Activated T-cell treated with anti-CD3 and anti-CD28 coated beads for 4 hours (primary cell): ENCODE measurements at places on chromosomes 12 and 14.

DNA sequence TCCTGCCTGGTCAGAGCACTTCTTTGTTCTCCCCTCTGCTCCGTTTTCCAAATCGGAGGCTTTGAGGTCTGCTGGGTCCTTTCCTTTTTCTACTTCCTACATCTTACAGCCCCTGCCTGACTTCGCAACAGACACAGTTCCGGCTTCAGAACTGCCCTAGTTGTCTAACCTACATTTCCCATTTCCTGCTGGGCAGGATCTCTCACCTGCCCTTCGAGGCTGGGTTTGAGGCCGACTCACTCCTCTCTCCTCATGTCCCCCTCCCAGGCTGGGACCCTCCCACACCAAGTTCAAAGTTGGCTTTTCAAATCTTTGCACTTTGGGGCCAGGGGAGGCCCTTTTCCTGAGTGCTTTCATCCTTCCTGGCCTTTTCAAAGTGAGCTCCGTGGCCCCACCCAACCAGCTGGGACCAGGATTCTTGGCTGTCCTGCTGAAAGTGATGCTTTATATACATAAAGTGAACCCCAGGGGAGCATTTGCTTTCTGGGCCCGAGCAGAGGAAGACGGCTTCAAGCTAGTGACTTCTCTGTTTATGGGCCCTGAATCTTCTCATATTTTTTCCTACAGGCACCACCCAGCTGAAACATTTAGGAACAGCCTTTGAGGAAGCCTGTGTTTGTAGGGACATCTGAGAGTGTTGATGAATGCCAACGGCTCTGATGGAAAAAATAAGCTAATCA, 281.0 kb upstream of the CRY1 start:
- no peak for DNase-seq

- DNase-seq, result no peak
Measured at GRCh38 chr12:106135075-106135474, 3.7 kb downstream of the NUAK1 start.

DNA sequence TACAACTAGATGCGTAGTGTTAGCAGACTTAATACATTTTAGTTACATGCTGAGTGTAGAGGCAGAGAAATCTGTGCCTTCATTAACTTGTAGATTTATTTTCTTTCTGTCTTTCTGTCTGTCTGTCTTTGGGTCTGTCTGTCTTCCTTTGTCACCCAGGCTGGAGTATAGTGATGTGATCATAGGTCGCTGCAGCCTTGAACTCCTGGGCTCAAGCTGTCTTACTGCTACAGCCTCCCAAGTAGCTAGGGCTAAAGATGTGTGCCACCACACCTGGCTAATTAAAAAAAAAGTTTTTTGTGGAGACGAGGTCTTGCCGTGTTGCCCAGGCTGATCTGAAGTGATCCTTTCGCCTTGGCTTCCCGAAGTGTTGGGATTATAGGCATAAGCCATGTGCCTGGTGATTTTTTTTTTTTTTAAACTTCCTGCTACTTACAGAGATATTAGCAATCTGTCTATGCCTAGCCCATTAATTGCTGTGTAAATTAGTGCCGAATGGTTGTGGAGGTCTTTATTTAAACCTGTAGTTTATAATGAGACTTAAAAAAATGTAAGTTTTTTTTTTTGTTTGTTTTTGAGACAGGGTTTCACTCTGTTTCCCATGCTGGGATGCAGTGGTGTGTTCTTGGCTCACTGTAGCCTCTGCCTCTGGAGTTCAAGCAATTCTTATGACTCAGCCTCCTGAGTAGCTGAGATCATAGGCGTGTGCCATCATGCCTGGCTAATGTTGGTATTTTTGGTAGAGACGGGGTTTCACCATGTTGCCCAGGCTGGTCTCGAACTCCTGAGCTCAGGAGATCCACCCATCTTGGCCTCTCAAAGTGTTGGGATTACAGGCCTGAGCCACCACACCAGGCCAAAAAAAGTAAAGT, 22.8 kb downstream of the ERC1 start:
- no peak for DNase-seq

DNA sequence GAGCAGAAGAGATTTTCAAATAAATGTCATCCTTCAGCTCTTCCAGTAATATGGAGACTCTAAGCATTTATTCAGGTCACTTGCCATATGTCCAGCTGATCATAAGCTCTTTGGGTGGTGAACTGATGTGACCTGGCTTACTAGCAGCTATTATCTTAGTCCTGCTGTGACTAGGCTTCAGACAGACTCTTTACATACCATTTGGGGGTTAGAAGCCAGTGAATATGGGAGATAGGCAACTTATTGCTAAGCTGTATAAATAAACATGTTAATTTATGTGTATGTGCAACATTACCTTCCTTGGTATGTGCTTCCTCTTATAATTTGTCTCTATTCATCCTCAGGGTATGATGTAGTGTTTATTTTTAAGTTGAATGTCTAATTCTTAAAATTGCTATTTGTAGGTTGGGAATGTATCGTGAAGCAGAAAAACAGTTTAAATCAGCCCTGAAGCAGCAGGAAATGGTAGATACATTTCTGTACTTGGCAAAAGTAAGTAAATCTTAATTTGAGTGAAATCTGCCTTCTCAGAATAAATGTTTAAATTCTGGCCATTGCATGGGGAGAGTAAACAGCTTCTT, 32.4 kb downstream of the TTC8 start:
- no peak for DNase-seq

DNA sequence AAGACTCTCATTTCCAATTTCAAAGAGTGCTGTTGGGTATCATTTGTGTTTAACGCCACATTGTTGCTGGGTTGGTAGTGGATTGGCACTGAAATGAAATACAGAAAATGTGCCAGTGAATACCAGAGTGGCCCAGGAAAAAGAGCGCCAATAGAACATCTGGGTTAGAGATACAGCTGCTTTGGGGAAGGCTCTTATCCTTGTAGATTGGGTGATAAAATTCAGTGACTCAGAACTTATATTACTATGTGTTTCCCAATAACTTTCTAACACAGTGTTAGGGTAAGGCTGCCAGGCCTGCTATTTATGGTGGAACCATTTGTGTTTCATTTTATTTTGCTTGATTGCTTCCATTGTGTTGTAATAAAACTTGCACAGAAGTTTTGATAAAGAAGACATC, 168.2 kb upstream of the SSTR1 start:
- DNase-seq, result no peak

GRCh38 chr12:4119157-4119761, 154.3 kb upstream of the CCND2 start:
- DNase-seq, result no peak

GRCh38 chr12:53352331-53353256, 16.4 kb upstream of the SP7 start:
- DNase-seq, result peak; percentile 75

DNA sequence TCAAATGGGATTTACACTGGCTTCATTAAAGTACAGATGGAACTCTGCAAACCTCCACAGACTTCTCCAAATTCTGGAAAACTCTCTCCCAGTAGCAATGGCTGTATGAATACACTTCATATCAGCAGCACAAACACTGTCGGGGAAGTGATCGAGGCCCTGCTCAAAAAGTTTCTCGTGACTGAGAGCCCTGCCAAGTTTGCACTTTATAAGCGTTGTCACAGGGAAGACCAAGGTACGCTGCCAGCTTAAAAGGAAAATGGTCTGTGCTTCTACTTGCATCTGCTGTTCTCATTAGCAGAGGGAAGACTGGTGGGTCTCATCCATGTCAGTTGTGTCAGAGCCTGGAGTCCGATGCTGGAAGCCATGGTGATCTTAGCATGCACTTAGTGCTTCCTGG, 71.0 kb downstream of the GNS start:
- no peak for DNase-seq

DNA sequence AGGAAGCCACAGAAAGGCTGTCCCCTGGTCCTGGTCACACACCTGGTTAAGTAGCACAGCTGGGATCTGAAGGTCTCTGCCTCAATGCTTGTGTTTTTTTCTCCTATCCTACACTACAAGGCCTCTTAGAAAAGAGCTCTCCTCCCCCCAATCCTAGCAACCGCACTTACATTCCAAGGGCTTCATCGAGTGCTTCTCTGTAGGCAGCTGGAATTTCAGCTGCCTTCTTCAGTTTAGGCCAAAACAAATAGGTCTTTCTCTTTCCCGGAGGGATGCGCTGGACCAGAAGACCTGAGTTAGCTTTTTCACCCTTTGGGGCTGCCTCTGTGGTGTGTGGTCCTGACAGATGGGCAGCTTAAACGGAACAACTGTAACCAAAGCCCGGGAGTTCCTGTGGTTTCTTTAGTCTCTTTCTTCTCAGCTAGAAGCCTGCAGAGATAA, 109.7 kb downstream of the GPATCH2L start:
- DNase-seq, result no peak

GRCh38 chr12:126768517-126768916, 1498.5 kb upstream of the TMEM132C start:
- DNase-seq, result no peak

- no peak for DNase-seq
Measured at GRCh38 chr14:101193845-101194372, 290.4 kb upstream of the RTL1 start.

DNA sequence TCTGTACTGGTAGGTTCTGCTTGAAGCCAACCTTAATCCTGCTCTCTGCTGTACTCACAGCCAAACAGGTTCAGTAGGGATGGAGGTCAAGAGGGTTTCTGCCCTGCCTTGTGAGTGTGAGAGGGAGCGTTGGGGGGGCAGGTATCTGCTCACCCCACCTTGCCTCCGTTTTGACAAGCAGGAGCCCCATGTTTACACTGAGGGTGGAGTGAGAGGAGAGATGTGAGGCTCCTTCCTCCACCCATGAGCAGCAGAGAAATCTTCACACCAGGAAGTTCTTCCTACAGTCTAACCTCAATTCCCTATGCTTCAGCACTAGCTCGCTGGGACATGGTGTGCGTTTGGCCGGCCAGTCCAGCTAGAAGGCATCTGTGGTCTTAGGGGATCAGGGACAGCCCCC, 4.2 kb downstream of the KRT80 start:
- no peak for DNase-seq

DNA sequence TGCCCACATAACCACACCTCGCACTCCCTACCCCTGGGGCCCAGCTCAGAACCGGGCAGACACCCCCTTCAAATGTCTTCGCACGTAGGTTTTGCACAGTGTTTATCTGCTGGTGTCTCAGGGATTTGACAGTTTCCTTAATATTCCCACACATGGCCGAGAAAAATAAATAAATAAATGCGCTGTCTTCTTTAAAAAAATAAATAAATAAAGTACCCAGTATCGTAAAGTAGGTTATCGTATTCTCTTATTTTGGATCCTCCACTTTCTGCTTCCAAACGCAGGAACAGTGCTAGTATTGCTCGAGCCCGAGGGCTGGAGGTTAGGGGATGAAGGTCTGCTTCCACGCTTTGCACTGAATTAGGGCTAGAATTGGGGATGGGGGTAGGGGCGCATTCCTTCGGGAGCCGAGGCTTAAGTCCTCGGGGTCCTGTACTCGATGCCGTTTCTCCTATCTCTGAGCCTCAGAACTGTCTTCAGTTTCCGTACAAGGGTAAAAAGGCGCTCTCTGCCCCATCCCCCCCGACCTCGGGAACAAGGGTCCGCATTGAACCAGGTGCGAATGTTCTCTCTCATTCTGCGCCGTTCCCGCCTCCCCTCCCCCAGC, 710 bp upstream of the FOS start:
- no peak for DNase-seq

GRCh38 chr14:71324767-71325272, 417.6 kb downstream of the PCNX1 start:
- peak; percentile 25 for DNase-seq

DNA sequence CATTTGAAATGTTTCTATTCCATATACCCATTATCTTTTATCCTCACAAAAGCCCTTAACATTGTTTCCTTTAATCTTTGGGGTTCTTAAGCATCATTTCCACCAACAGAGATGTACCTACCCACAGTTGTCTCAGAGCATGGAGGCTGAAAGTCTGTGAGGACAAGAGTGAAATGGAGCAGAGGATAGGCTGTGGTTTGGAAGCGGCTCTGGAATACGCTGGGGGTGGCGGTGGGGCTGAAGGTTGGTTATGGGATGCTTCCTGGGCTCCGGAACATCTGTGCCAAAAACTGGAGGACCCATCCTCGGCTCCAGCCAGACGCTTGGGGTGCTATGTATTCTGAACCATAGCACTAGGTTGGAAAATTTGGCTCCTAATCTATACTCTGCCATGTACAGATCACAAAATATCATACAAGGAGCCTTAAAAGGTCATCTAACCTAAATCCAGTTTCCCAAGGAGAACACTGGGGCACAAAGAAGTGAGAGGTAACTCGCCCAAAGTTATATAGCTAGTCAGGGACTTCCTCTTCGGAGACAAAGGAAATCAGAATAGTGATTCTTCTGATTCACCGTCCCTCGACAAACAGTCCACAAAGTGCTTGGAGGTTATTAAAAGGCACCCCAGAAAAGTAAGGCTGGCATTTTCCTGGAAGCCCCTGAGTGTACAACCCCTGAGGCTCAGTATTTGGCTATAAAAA, 2.5 kb downstream of the PPP1R3E start:
- DNase-seq, result no peak

- DNase-seq, result no peak
Measured at GRCh38 chr12:129844662-129845220, 59.1 kb downstream of the TMEM132D start.
